ENCODE measurements at places on chromosomes 2 and 18. TPM values are rescaled to one million over a fixed set of nuclear protein-coding genes. Genes with fewer than 3 reads are reported as not detected.

The FAM110C gene
- 6.6 TPM for polyA plus RNA-seq

The IAH1 gene
- 46.7 TPM for polyA plus RNA-seq

The GALR1 gene
- not detected for polyA plus RNA-seq

The GCG gene
- polyA plus RNA-seq: 100 TPM

The ERBB4 gene
- polyA plus RNA-seq: 4.5 TPM

The MARS2 gene
- polyA plus RNA-seq: 3.5 TPM

DNA sequence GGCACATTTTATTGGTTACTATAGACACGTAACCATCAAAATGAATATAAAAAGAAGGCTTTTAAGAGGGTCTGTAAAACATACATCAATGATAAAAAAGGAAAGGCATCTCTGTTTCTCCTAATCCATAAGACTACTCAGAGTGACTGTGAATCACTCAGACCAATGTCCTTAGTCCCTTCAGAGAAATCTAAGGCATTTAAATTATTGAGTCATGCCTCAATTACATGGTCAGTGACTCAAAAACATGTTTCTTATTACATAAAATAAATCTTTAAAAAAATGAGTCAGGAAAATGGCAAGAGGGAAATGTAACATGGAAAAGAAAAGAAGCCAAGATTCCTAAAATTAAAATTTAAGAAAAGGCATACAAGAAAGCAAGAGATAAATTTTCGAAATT lies 146.6 kb downstream of the ERBB4 start:
- no peak for DNase-seq

GRCh38 chr18:74679006-74679678 lies 81.5 kb downstream of the ZNF407 start:
- no peak for DNase-seq

DNA sequence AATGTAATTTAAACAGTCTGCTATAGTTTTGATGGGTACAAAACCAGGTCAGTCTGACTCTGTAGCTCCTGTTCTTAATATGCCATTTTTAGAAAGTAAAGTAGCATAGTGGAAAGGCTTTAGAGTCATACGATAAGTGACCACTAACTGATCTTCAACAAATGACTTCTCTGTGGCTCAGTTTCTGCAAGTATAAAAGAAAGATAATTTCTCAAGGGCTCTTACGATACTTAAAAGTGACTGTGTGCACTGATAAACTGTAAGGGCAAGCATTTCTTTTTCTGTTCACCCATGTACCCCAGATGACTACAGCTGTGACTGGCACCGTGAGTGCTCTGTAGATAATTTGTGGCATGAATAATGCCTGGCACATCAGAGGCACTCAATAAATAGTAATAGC lies 178.7 kb downstream of the LCLAT1 start:
- DNase-seq: no peak

DNA sequence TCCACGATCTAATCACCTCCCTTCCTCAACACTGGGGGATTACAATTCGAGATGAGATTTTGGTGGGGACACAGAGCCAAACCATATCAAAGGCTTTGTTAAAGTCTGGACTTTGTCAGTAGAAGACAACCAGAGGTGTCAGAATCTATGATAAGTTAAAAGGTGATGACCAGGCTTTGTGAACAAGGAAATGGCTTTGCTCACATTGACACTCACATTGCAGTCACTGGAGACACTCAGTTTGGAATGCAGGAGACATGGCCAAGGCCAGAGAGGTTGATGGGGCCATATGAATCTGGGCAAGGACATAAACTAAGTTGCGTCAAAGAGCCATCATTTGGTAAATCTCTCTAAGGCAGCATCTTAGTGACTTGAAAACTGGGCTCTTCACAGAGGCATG lies 678.2 kb upstream of the FSHR start:
- DNase-seq: no peak

GRCh38 chr18:48320639-48320945 lies 88.6 kb downstream of the ZBTB7C start:
- no peak for DNase-seq

DNA sequence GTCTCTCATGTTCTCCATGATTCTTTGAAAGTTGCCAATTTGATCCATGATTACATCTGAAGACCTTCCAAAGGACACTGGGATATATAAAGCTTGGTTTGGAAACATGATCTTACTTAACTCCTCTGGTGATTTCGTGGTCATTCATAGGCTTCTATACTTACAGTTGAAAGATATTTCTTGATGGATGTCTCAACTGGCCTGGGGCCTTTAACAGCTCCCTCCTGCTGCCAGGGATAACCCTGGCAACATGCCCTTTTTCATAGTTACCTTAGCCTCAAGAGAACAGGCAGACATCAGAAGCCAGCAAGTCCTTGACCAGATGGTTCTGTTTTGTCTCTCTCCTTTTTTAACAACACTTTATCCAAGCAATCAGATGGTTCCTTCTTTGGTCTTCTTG lies 23.5 kb upstream of the MFF start:
- DNase-seq: no peak

- DNase-seq: no peak
Measured at GRCh38 chr2:101710471-101711318, 13.2 kb downstream of the MAP4K4 start.

DNA sequence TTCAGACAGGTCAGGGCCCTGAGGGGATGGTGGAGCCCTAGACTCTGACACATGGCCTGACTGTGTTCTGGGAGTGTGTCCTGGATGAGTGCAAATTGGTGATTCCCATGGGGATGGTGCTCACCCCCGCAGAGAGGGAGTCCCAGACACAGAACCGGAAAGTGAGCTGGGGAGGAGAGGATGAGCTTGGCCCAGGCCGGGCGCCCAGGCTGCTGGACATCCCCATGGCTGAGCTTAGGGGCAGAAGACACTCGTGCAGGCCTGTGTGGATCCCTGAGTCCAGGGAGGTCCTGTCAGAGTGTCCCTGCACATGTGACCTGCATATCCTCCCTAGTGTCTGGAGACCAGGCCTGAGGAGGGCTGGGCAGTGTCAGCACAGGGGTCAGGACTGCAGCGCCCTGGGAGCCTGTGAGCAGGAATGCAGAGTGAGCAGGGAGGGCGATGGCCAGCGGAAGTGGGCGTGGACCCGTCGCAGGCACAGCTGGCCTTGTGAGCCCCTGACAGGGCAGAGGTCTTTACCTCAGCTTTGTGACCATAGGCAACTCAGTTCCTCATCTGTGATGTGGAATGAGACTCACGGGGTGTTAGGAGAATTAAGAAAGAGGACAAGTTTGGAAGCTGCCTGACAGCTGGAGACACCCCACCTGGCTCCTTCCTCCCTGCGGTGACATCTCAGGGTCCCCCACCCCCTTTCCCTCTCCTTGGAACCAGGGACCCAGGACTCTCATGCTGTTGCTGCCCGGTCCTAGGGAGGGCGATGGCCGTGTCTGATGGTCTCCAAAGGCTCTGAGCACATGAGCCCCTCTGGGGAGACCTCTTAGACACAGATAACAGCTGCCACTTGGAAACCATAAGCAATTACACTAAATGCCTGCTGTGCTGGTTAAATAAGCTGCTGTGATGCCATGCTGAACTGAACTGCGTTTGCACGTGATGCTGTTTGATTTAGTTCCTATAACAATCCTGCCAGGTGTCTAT lies 62.6 kb upstream of the HS6ST1 start:
- DNase-seq: no peak

DNA sequence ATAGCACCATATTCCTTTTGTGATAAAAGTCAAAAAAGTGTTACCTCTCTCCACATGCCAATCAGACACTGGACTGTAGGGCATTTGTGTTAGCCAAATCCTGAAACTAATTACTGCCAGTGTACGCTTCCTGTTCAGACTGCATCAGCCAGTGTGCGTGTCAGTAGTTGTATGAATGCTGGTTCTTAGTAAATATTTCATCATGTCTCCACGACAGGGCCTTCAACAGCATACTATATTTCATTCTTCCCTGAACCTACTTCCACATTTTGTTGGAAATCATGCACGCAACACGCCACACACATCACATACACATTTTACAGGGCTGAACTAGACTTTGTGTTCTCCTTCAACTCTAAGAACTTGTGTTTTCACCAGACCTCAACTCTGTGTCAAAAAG lies 77.5 kb downstream of the EPB41L3 start:
- DNase-seq: no peak

DNA sequence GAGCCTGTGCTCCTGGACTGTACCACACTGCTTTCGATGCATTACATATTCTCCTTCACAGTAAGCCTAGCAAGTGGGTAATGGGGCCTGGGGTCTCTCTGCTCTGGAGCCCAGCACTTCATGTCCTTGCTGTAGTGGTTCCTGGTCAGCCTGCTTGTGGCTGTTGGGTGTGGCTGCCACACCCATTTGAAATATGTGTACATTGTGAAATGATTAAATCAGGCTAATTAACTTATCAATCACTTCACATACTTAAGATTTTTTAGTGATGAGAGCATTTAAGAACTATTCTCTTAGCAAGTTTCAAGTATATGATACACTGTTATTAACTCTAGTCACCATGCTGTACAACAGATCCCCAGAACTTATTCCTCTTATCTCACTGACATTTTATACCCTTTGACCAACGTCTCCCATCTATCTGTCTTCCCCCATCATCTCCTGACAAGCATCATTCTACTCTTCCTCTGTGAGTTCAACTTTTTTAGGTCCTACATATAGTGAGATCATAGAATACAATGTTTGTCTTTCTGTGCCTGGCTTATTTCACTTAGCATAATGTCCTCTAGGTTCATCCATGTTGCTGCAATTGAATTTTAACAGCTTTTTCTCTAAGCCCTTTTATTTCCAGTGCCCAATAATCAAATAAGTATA lies 92.1 kb downstream of the LYPD6 start:
- DNase-seq: peak; percentile 36

DNA sequence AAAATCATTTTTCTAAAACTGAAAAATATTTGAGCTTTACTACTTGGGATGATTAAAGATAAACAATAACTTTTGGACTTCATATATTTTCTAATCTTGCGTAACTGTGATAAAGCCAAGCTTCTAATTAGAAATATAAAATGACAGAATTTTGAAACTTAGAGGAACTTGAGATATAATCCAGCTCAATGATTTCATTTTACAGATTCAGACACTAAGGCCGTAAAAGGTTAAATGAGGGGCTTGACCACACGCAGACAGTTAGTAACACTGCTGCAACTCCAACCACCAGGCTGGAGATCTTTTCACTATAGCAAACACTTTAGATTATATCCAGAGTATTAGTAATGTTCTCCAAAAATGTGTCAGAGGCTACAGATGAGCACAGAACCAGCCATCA lies 445.5 kb downstream of the ZEB2 start:
- no peak for DNase-seq

DNA sequence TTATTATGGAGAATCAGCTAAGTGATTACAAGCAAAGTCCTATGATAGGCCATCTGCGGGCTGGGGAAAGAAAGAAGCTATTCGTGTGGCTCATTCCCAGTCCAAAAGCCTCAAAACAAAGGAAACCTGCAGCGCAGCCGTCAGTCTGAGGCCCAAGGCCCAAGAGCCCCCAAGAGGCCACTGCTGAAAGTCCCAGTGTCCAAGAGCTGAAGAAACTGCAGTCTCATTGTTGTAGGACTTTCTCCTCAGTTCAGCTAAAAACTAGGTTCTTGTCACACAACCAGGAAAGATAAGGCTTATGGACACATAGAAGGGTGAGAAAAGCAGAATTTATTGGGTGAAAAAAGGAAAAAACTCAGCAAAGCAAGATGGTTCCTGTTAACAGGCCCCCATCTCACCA lies 143.2 kb downstream of the RHBDD1 start:
- no peak for DNase-seq

GRCh38 chr2:217218269-217219163 lies 358.7 kb upstream of the TNP1 start:
- DNase-seq: no peak

DNA sequence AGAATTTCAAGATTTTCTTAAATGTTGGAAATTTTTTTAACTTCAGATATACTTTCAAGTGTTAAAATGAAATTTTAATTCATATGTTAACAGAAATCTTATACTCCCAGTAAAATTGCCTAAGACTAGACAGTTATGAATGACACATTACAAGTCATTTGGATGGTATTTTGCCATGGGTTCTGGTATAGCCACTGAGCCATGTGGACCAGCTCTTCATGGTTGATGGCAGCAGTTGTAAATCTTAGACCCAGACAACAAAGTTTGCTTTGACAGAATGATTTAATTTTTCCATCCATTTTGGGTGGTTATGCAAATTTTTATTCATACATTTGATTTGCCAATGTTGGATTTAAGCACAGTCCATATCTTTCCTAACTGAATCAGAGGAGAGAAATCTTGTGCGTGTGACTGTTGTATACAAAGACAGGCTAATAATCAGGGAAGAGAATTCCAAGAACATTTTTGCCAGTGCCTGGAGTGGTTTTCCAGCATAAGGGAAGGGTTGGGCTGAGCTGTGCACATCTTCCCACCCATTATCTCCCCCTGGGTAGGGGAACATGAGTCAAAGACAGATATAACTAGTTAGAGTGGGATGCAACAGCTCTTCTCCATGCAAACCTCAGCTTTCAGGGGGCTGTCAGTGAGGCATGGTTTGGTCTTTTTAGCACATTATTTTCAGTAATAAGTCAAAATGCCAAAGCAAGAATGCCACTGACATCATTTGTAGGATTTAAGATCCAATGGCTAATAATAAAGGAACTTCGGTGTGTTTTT lies 28.1 kb upstream of the INPP4A start:
- no peak for DNase-seq

DNA sequence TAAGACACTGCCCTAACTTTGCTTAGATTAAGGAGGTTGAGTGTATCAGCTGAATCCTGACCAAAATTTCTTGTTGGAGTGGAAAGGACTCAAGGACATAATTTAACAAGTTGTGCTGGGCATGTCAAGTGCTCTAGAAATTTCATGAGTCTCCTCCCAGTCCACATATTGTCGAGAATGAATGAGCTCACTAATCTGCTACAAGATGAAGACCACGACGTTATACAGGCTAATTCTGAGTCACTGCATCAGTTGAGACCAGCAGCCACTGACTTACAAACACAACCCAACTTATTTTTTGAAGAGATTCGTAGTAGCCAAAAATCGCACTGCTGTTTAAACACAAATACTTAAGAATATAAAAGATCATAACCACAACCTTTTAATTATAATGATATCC lies 28.7 kb upstream of the SLC8A1 start:
- DNase-seq: no peak

GRCh38 chr2:241961454-241961853 lies 91.9 kb downstream of the RTP5 start:
- DNase-seq: no peak

DNA sequence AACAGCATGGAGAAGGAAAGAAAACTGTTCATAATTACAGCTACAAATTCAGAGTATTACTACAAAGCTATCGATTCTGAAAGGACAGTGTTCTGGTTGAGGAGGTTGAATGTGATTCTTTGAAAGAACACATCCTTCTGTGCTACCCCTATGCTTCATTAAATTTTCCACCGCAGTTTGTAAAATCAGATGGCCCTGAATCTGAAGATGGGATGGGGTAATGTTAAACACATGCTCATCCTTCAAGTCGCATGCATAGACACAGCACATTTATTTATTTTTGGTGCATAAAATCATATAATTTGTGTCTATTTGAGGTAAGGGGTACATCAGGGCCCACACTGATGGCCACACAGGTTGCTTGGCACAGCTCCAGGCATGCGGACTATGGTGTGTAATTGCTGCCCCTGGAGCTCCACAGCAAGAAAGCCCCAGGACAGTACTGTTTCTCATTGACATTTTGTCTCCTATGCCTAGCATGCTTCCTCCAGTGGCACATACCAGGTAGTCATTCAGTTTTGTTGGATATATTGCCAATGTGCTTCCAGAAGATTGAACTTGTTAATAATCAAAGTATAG lies 238.8 kb upstream of the TANK start:
- DNase-seq: peak; percentile 8

GRCh38 chr18:63307551-63308200 lies 11.9 kb downstream of the BCL2 start:
- no peak for DNase-seq

GRCh38 chr2:48860380-48860779 lies 104.9 kb upstream of the LHCGR start:
- DNase-seq: no peak

- DNase-seq: no peak
Measured at GRCh38 chr18:36492604-36493329, 195.3 kb downstream of the FHOD3 start.
